Thyroid gland (tissue), 4 donors: ENCODE measurements at places on chromosomes 6 and 20.

GRCh38 chr6:46796848-46797580, 3.8 kb downstream of the MEP1A start:
- DNase-seq, result no peak

- no peak for DNase-seq
These were observed 101.4 kb upstream of the CEP85L start for GRCh38 chr6:118752803-118753202.

- no peak for DNase-seq
These were observed 234.3 kb downstream of the PACRG start for GRCh38 chr6:162962093-162962492.

- DNase-seq, result no peak
These were observed 415.1 kb upstream of the MARCKS start for GRCh38 chr6:113442040-113442439.

- DNase-seq, result no peak
These were observed 35.2 kb downstream of the PLEKHG1 start for GRCh38 chr6:150634964-150635292.
